Mucosa of gallbladder (tissue), 1 donor: ENCODE measurements at places on chromosomes 11 and 22. TPM values are rescaled to one million over a fixed set of nuclear protein-coding genes. Genes with fewer than 3 reads are reported as not detected.

- DNase-seq, result no peak
These were observed 12.5 kb downstream of the NNMT start for GRCh38 chr11:114308689-114309089.

- no peak for DNase-seq
These were observed 20.5 kb upstream of the JHY start for GRCh38 chr11:122862091-122862490.

Gene NR1H3
- 33.5 TPM for total RNA-seq

Gene TRIM22
- total RNA-seq, result 43.9 TPM

Gene TEX12
- not detected for total RNA-seq

Gene CHRM1
- 0.09 TPM for total RNA-seq

DNA sequence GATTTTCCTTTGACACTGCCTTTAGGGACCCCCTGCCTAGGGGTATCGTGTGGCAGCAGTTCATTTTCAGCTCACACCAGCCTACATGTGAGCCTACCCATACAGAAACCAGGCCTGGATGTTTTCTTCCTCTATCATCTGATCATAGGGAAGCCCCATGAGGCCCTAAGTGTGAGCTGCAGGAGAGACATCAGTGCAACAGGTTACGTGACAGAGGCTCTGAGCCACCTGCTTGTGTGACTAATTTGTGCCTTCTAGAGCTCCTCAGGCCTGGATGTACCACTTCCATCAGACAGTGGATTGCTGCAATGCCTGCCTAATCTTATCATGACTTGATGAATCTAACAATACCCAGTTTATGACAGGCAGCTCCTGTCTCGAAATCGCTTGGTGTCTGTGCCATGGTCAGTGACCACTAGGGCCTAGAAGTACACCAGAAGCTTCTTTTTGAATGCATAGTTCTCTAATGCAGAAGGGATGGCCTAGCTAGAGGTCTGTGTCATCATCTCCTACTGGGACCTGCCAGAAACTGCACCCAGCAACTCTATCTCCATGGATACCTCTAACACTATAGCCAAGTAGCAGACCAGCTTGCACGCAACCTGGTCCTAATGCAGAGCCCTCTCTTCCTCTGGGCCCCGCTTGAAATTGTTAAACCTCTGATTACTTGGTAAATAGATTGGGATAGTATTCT is 109.7 kb upstream of the CLPB start:
- no peak for DNase-seq

Gene NRGN
- 6.1 TPM for total RNA-seq

Gene CRYBB3
- total RNA-seq, result 1.4 TPM

Gene KRTAP5-1
- not detected for total RNA-seq

GRCh38 chr11:85666687-85667086 is 1.8 kb upstream of the CREBZF start:
- no peak for DNase-seq

Gene OOSP1
- not detected for total RNA-seq

Gene CEP126
- total RNA-seq, result 10.0 TPM

Gene APLNR
- total RNA-seq, result 4.0 TPM

DNA sequence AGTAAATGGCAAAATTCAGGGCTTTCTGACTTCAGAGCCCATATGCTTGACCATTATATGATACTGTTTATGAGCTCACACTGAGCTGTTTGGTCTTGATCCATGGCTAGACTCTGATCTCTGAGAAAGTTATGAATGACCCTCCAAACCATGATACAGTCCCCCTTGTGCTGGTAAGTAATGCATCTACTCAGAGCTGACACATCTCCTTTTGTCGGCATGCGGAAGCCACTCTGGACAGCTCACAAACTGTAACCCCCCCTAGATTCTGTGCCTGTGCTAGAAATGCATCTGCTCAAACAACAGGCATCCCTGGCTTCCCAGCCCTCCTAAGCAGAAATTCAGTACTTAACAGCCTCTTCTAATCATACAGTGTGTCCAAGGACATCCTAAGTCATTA is 150.8 kb upstream of the RAG2 start:
- DNase-seq, result no peak

DNA sequence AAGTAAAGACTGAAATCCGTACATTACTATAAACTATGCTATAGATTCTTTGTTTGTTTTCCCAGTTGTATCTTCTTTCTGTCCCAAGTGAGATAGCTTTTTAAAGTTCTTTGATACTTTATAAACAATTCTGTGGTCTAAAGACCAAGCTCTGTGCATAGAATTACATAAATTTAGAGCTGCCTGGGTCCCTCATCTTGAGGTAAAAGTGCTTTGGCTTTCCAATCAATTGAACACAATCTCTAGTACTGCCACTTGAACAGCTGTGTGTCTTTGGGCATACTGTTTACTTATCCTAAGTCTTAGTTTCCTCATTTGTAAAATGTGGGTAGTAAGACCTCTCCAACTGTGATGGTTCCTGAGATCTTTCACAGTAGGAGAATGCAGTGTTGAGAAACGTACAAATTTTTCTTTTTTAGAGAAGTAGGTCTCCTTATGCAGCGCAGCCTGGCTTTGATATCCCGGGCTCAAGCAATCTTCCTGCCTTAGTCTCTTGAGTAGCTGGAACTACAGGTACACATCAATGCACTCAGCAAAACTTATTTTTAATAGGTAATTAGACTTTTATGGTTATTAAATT is 2.5 kb upstream of the EED start:
- DNase-seq, result no peak

DNA sequence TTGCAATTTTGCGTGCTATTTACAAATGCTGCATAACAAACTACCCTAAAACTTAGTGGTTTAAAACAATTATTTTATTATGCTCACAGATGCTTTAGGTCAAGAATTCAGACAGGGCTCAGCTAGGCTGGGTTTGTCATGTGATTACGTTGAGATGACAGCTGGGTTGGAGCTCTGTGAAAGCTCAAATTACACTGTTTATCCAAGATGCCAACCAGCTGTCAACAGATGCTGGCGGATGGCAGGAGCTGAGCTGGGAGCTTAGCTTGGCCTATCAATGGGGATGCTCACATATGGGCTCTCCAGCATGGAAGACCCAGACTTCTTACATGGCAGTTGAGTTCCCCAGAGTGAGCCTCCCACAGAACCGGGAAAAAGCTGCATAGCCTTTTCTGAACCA is 62.7 kb downstream of the STK33 start:
- DNase-seq, result no peak

Gene GRIK4
- total RNA-seq, result 2.9 TPM

Gene MYBPC3
- total RNA-seq, result not detected

Gene SCGB1D2
- not detected for total RNA-seq

Gene CRACR2B
- total RNA-seq, result 40.5 TPM

Gene UBQLNL
- 0.69 TPM for total RNA-seq

GRCh38 chr11:117716521-117717440 is 80.2 kb downstream of the DSCAML1 start:
- DNase-seq, result no peak
